Epithelial cell of alveolus of lung (primary cell): ENCODE measurements at places on chromosomes 3 and 15. TPM values are rescaled to one million over a fixed set of nuclear protein-coding genes. Genes with fewer than 3 reads are reported as not detected.

Gene TMEM108
- 1.0 and 1.1 TPM in 2 replicates for total RNA-seq

Gene SLC9C1
- total RNA-seq, result 0.26 TPM in 1 of 2 replicates, not detected in the other

Gene UBA5
- total RNA-seq, result 31.8 and 32.6 TPM in 2 replicates

Gene ZNF774
- total RNA-seq, result 0.16 and 0.91 TPM in 2 replicates

Gene DNAJC17
- 25.0 and 63.8 TPM in 2 replicates for total RNA-seq

Gene EPM2AIP1
- 5.2 and 15.3 TPM in 2 replicates for total RNA-seq

Gene IGSF11
- not detected in 2 replicates for total RNA-seq

Gene RLBP1
- not detected in 2 replicates for total RNA-seq

Gene LRRC34
- total RNA-seq, result 1.9 and 2.9 TPM in 2 replicates

Gene NPAP1
- not detected in 2 replicates for total RNA-seq

Gene BOC
- 10.0 and 17.5 TPM in 2 replicates for total RNA-seq

Gene LAMB2
- total RNA-seq, result 246 and 364 TPM in 2 replicates

Gene SLC49A4
- total RNA-seq, result 7.4 and 28.2 TPM in 2 replicates

Gene C3orf22
- not detected in 2 replicates for total RNA-seq

Gene KBTBD8
- 0.48 and 1.8 TPM in 2 replicates for total RNA-seq

Gene RBMS3
- total RNA-seq, result 20.3 and 21.4 TPM in 2 replicates

Gene MBD4
- total RNA-seq, result 16.9 and 45.4 TPM in 2 replicates

Gene MCTP2
- 2.2 TPM in 2 replicates for total RNA-seq

Gene IL16
- total RNA-seq, result 2.7 and 3.2 TPM in 2 replicates

Gene ZMYND10
- 0.48 and 1.4 TPM in 2 replicates for total RNA-seq

Gene ZNF620
- total RNA-seq, result 0.39 and 2.6 TPM in 2 replicates

Gene LSAMP
- total RNA-seq, result 1.6 and 16.1 TPM in 2 replicates

Gene ANKRD34C
- total RNA-seq, result not detected in 2 replicates

Gene PIGBOS1
- 10.0 and 15.6 TPM in 2 replicates for total RNA-seq

Gene CA12
- 10.3 and 10.5 TPM in 2 replicates for total RNA-seq

Gene SLCO3A1
- total RNA-seq, result 3.0 and 10.4 TPM in 2 replicates

Gene MKRN2OS
- not detected in 2 replicates for total RNA-seq

Gene CPEB1
- total RNA-seq, result 2.5 and 8.6 TPM in 2 replicates

Gene CHST2
- total RNA-seq, result 19.8 and 28.8 TPM in 2 replicates

Gene PLA2G4E
- total RNA-seq, result not detected in 2 replicates

Gene TIMP4
- 4.9 and 15.6 TPM in 2 replicates for total RNA-seq

Gene RPL4
- total RNA-seq, result 5,333 and 8,616 TPM in 2 replicates

Gene BMF
- total RNA-seq, result 1.7 and 30.4 TPM in 2 replicates

Gene CTXND1
- 1.1 TPM in 1 of 2 replicates, not detected in the other for total RNA-seq
